Fibroblast of skin of right biceps (primary cell): ENCODE measurements at places on chromosomes 5 and 9.
A peak's percentile ranks its signal among the peaks of the same experiment; 100 is the strongest.

GRCh38 chr9:113708821-113709713 is 167.0 kb upstream of the ZNF618 start:
- DNase-seq: no peak

GRCh38 chr5:172683645-172684471 is 42.8 kb downstream of the NEURL1B start:
- peak; percentile 52 for DNase-seq

DNA sequence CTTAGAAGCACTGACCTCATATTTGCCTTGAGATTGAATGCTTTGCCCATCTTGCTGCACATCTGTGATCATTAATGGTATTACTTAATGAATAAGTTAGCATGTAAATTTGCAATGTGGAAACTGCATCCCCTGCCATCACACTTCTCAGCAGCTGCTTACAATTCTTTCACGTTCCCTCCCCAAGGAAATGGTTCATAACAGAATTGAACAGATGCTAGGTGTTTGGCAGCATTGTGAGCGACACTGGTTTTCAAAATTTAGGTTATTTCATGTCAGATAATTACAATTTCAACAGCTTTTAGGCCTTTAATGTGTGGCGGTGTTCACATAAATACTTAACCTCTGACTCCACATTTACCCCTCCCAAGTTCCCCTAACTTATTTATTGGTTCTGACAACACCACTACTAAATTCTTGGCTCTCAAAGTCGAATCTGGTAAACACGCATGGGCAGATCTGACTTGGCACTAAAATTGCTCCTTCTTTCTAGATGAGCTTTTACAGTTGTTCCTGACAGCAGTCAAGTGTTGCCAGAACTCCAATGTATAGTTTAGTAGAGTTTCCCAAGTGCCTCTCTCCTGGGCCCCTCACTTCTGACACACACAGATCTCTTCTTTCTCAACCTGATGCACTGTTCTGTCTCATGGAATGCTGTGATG is 46.8 kb downstream of the SLC1A3 start:
- DNase-seq: no peak

DNA sequence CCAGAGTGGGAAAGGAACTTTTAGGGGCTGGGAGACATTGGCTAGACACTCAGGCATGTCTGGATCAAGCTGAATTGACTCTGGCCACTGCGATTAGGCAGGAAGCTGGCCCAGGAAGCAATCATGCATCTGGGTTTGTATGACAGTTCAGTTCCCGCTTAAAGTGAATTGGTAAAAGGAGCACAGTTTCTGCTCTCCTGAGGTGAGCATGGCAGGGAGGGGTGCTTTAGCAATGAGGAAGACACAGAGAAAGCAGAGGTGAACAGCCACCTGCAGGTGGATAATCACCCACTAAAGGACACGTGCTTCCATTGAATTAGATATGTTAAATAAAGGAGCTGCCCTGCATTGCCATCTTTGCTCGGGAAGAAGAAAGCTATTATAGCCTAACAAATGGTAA is 248.1 kb upstream of the MAP3K1 start:
- no peak for DNase-seq

- DNase-seq: peak; percentile 77
Observed at GRCh38 chr5:53463909-53464621, 16.4 kb upstream of the FST start.

DNA sequence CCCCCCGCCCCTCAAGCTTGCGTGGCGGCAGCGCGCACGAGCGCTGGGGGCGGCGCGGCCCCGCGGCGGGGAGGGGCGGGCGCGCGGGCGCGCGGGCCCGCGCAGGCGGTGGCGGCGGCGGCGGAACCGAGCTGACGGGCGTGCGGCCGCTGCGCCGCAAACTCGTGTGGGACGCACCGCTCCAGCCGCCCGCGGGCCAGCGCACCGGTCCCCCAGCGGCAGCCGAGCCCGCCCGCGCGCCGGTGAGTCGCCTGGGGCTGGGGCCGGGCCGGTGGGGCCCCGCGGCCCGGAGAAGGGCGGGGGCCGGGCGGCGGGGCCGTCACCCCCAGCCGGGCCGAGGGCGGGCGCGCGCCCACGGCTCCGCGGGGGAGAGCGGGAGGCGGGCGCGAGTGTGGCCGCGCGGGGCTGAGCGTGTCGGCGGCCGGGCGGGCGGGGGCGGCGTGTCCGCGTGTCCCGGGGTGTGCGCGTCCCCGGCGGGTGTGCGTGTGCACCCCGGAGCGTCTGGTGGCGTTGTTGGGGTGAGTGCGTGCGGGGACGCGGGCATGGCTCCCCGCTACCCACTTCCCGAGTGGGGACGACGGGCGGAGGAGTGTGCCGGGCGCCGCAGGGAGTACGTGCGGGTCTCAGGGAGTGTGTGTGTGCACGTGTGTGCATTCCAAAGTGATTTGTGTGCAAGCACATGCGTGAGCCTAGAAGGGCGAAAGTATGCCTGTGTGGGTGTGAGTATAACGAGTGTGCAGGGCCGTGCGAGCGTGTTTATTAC is at the start of gene NEK6:
NEK6 (plus strand) TSS at position 106 of the 763 bp plus-strand sequence. CDS start 44,016 bp downstream, outside the sequence.
- peak; percentile 76 for DNase-seq

GRCh38 chr5:180121826-180122413 is 50.4 kb upstream of the RNF130 start:
- no peak for DNase-seq

- peak; percentile 55 for DNase-seq
Observed at GRCh38 chr9:110623462-110624025, 44.0 kb upstream of the SVEP1 start.

GRCh38 chr9:21357479-21358460 is 7.1 kb upstream of the IFNA6 start:
- peak; percentile 15 for DNase-seq

GRCh38 chr9:126833710-126834345 is 26.6 kb upstream of the ZBTB34 start:
- DNase-seq: no peak

GRCh38 chr9:128375865-128376264 is 4.7 kb downstream of the URM1 start:
- no peak for DNase-seq

- DNase-seq: no peak
Observed at GRCh38 chr9:106577121-106577520, 285.8 kb upstream of the ZNF462 start.

GRCh38 chr9:95044731-95045508 is 272.6 kb downstream of the FANCC start:
- no peak for DNase-seq

DNA sequence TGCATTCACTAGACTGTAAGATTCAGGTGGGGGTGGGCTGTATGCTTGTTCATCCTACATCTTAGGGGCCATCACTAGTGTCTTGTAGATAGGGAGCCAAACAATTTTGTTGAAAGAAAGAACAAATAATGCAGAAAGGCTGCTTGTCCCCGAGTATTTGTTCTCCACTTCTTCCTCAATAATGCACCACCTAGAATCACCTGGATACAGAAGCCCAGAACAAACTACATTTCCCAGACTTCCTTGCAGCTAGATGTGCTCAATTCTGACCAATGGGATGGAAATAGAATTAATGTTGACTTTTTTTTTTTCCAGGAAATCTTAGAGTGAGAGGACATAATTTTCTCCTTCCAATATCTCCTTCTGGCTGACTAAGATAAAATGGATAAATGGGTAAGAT is 38.9 kb upstream of the TNFSF8 start:
- no peak for DNase-seq

GRCh38 chr9:4967523-4967922 is 17.5 kb upstream of the JAK2 start:
- DNase-seq: peak; percentile 83

DNA sequence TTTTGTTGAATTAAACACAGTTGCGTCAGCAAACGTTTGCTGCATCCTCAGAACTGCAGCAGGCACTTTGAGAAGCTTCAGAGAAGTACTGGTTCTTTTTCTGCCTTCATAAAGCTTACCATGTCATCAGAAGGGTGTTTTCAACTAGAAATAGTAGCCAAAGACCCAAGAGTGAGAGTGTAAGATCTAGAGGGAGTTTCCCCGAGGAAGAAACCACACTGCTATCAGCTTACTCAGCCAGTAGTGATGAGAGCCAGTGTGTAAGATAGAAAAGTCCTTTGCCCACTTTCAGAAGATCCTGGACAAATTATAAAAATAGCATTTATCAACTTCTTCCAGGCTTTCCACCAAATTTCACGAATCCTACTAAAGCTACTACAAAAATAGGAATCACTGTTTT is 154.5 kb downstream of the PAPPA start:
- no peak for DNase-seq

DNA sequence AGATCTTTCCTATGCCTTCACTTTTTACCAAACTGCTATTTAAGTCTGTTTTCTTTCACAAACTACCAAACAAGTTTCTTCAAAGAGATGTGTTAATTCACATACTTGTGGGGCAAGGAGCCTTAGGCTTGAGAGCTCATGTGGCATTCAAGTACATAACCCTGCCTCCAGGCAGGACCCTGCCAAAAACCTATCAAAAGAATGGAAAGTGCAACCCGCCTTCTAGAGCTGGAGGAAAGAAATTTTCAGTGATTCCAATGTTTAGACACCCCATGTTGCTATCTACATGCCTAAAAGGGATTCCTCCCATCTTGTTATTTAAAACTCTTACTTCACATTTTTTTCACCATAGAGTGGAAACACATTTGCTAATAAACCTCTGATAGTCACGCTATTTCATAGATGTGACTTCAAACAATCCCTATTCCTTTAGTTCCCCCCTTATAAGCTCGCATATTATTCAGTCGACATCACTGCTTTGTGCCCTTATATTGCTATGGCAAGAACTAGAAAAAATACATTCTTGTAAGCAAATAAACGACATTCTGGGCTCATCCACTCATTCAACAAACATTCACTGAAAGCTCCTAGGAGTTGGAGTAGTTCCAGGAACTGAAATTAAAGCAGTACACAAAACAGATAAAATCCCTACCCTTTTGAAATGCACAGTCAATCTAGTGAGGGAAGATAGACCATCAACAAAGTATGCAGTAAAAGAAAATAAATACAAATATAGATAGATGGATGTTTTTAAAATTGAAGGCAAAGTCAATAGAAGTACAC is 518.1 kb downstream of the ELAVL2 start:
- DNase-seq: peak; percentile 4

- DNase-seq: no peak
Observed at GRCh38 chr5:663436-664342, 29.5 kb downstream of the TPPP start.

GRCh38 chr9:34457266-34458012 is 931 bp downstream of the FAM219A start:
- peak; percentile 83 for DNase-seq

DNA sequence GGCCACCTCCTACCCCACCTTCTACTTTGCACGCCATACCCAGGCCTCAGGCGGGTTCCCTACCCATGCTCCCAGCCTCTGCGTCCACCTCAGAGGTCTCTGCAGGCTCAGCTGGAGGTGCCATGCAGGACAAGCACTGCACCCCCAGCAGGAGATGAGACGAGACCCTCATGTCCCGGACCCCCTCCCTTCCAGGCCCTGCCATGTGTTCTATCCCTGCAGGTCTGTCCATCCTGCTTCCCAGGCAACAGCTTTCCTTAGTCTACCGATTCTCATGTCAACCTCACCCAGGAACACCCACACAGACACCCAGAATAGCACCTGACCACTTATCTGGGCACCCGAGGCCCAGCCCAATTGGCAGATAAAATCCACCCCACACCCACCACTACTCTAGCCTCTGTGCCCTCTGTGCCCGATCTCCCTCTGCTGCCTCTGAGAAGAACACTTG is 52.1 kb downstream of the SEMA4D start:
- DNase-seq: no peak

- DNase-seq: no peak
Observed at GRCh38 chr5:173859408-173860159, 28.6 kb upstream of the CPEB4 start.

- DNase-seq: peak; percentile 33
Observed at GRCh38 chr5:39758426-39758825, 333.6 kb upstream of the DAB2 start.

DNA sequence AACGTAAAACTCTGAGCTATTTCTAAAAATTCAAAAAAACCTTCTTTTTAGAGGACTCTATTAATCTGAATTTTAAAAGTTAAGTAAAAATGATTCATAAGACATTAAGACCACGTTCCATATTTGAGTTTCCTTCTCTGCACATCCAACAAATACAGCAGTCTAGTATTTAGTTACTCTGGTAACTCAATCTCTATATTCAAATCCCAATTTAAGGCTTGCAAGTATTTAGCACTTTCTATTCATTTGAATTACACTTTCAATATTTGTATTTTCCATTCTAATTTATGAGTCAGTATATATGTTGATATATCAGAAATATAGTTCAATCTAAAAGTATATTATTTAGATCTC is 17.7 kb downstream of the RFX3 start:
- DNase-seq: no peak

DNA sequence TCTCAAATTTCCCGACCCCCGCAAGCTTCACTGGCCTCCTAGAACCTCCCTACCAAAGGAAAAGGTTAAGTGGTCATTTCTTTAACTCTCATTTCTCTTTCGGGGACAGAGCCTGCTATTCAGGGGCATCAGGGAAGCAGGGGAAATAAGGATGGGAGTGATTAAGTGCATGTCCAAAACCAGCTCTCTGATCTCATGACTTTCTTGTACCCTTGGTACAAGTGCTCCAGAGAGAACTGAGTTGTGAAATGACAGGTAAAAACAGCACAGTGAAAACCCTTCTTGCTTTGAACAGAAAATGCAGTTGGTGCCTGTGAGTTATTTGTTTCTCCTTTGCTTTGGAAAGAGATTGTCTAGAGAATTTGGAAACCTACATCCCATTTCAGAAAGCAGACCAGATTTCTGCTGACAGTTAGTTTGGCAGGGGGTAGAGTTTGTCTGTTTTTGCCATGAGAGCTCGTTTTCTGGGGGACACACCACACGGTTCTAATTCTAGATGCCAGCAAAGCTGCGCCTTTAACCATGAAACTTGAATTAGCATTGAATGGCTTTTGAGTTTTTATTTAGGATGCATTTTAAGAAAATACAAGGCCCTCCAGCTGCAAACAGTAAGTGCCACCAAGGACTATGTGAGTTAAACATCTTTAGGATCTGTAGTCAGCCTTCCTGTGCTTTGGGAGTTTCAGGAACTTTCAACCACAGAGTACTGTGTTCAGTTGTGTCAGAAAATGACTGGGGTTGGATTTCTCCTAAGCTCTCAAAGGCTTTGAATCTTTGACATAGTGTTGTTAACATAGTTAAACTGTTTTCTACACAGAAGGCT is 161.7 kb upstream of the LHFPL2 start:
- DNase-seq: peak; percentile 28

DNA sequence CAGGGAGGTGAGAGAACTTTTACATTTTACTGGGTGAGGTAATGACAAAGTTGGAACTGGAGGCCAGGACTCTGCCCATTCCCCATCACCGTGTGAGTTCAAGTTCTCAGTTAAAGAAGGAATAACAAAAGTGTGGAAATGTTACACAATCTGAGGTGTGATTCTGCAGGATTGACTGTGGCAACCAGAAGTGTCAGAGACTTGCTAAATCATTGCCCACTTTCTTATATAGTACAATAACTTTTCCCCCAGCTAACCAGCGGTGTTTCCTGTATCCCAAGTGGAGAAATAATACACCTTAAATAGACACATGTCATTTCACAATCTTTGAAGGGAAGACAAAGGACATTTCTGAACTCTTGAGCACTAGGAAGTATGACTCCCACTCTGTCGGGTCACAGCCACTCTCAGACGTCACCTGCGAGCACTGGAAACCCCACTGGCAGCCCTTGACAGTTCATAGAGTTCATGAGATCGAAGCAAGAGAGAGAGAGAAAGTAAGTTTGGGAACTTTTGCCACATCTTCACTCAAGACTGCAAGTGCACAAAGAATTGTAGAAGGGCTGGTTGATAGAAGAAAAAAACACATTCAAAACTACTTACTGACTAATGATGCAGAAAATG is 28.4 kb downstream of the PAX5 start:
- DNase-seq: no peak

- peak; percentile 55 for DNase-seq
Observed at GRCh38 chr9:79362100-79363081, 209.4 kb upstream of the TLE4 start.

- no peak for DNase-seq
Observed at GRCh38 chr9:90021216-90021906, 416.5 kb downstream of the GADD45G start.
